ENCODE measurements at places on chromosomes 7 and 10. TPM values are rescaled to one million over a fixed set of nuclear protein-coding genes. Genes with fewer than 3 reads are reported as not detected.

- peaks cover 9% of the 10 kb centered on the region for H3K27me3 ChIP-seq
- no peak for DNase-seq
- H3K4me1 ChIP-seq = no peaks in the 10 kb centered on the region
- no peak overlapping the region for H3K4me3 ChIP-seq
- no peak overlapping the region for H3K27ac ChIP-seq
These were observed 112.7 kb downstream of the CPXM2 start for GRCh38 chr10:123778719-123779517.

- no peak overlapping the region for H3K4me3 ChIP-seq
- DNase-seq = no peak
- no peak overlapping the region for H3K27ac ChIP-seq
- H3K27me3 ChIP-seq = no peaks in the 10 kb centered on the region
- no peaks in the 10 kb centered on the region for H3K36me3 ChIP-seq
These were observed 27.7 kb downstream of the PHYH start for GRCh38 chr10:13272164-13272571.

- no peaks in the 10 kb centered on the region for H3K4me1 ChIP-seq
- H3K36me3 ChIP-seq = no peaks in the 10 kb centered on the region
- no peak overlapping the region for H3K4me3 ChIP-seq
- H3K27me3 ChIP-seq = no peaks in the 10 kb centered on the region
- no peak overlapping the region for H3K27ac ChIP-seq
- DNase-seq = no peak
These were observed 68.3 kb downstream of the KIAA1217 start for GRCh38 chr10:24277277-24277676.

GRCh38 chr7:39644170-39644569 is 20.8 kb downstream of the RALA start:
- peaks cover 35% of the 10 kb centered on the region for H3K36me3 ChIP-seq
- H3K27ac ChIP-seq = no peak overlapping the region
- no peak for DNase-seq
- H3K27me3 ChIP-seq = no peaks in the 10 kb centered on the region
- H3K4me1 ChIP-seq = peaks cover 22% of the 10 kb centered on the region

- no peak overlapping the region for H3K4me3 ChIP-seq
- no peaks in the 10 kb centered on the region for H3K27me3 ChIP-seq
- DNase-seq = no peak
- H3K27ac ChIP-seq = no peak overlapping the region
- peaks cover 47% of the 10 kb centered on the region for H3K36me3 ChIP-seq
These were observed 32.0 kb downstream of the SND1 start for GRCh38 chr7:127683776-127684681.

GRCh38 chr7:92034116-92034515 is 93.5 kb downstream of the AKAP9 start:
- DNase-seq = no peak
- no peaks in the 10 kb centered on the region for H3K4me1 ChIP-seq
- no peaks in the 10 kb centered on the region for H3K27me3 ChIP-seq
- H3K4me3 ChIP-seq = no peak overlapping the region

ARHGEF5 gene
- 13.1 TPM for total RNA-seq

DNA sequence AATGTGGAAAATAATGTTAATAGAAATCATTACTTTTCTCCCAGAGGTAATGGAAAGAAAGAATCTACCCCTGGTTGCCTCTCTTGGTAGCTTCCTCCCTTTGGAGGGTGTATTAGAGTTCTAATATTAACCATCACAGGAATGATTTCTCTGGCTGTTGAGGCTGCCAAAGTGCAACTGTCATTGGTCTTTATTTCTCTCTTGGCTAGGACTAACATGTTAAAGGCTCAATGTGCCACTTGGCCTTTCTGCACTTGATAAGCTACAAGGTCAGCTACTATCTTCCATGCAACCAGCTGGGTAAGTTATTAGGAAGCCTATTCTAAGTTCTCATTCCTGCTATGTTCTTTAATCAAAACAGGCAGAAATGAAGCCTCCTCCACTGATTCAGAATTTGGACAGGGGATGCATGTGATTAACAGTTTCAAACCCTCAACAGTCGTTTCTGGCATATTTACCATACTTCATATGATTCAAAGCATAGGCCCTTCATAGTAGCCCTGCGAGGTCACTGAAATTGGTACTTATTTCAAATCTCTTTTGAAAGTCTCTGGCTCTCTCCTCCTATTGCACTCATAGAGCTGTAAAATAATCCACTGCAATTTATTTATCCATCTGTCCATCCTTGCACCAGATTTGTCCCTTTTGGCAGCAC is 645.0 kb downstream of the SORCS1 start:
- no peaks in the 10 kb centered on the region for H3K4me1 ChIP-seq
- H3K36me3 ChIP-seq = no peaks in the 10 kb centered on the region
- H3K4me3 ChIP-seq = no peak overlapping the region
- DNase-seq = no peak
- H3K27me3 ChIP-seq = no peaks in the 10 kb centered on the region
- H3K27ac ChIP-seq = no peak overlapping the region

GRCh38 chr7:159115601-159116501 is 28.8 kb downstream of the VIPR2 start:
- peaks cover 5% of the 10 kb centered on the region for H3K4me1 ChIP-seq
- H3K36me3 ChIP-seq = no peaks in the 10 kb centered on the region
- H3K27ac ChIP-seq = no peak overlapping the region
- H3K4me3 ChIP-seq = no peak overlapping the region
- peaks cover 18% of the 10 kb centered on the region for H3K27me3 ChIP-seq
- no peak for DNase-seq

- peaks cover 33% of the 10 kb centered on the region for H3K27me3 ChIP-seq
- no peak overlapping the region for H3K27ac ChIP-seq
- no peak overlapping the region for H3K4me3 ChIP-seq
- H3K36me3 ChIP-seq = no peaks in the 10 kb centered on the region
- no peak for DNase-seq
These were observed 242.6 kb upstream of the ZNF32 start for GRCh38 chr10:43891241-43891640.

GRCh38 chr7:133941496-133941895 is 185.6 kb upstream of the LRGUK start:
- no peak overlapping the region for H3K27ac ChIP-seq
- H3K36me3 ChIP-seq = peaks cover 7% of the 10 kb centered on the region
- no peaks in the 10 kb centered on the region for H3K4me1 ChIP-seq
- H3K27me3 ChIP-seq = no peaks in the 10 kb centered on the region
- DNase-seq = no peak

NOD1 gene
- 17.0 TPM for total RNA-seq

DNA sequence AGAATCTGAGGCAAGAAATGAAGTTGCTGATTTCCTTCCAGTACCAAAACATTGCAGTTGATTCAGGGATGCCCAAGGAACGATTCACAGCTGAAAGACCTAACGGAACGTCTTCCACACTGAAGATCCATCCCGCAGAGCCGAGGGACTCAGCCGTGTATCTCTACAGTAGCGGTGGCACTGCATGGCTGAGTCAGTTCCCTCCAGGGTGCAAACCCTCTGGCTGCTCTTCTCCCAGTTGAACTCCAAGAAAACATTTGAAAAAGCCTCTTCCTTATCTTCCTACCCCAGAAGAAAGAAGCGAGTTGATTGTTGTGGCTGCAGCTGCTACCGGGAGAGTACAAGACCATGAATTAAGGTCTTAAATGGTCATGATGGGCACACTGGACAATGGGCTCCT is 147.1 kb upstream of the PRSS1 start:
- no peaks in the 10 kb centered on the region for H3K36me3 ChIP-seq
- no peak for DNase-seq
- H3K4me3 ChIP-seq = no peak overlapping the region
- H3K27ac ChIP-seq = no peak overlapping the region
- peaks cover 8% of the 10 kb centered on the region for H3K27me3 ChIP-seq

DNA sequence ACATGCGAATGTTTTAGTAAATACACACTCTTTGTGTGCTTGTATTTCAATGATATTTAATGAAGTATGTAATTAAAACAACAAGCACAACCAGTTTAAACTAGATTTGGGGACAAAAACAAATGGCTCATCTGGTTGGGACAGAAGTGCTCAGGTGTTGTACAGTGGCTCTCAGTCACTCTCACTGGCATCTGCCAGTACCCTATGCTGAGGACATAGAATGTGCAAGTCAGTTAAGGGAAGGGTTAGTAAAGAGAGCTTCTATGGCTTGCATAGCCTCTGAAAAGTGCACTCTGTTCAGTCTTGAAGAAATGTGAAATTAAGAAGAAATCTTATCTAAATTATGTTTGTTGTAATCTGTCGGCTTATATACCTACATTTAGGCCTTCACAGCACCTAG is 183.0 kb downstream of the LRRC4 start:
- H3K4me1 ChIP-seq = peaks cover 20% of the 10 kb centered on the region
- H3K36me3 ChIP-seq = peaks cover 37% of the 10 kb centered on the region
- H3K4me3 ChIP-seq = no peak overlapping the region
- no peak overlapping the region for H3K27ac ChIP-seq

AGR2 gene
- not detected for total RNA-seq

DNA sequence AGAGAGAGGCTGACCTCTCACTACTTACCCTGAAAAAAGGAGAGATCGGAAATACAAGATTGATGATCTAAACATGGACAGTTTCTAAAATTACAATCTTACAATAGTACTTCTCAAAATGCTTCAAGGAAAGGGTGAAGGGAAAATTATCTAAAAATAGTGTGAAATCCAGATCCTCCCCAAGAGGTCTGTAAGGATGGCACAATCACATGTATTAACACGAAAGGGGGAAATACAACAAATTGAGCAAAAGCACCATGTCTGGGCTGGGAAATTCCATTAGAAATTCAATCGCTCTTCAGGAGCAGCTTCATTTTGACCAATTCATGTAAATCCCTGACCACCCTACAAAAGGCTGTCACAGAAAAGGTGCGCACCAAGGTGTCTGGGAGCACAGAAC is 67.0 kb downstream of the PKD1L1 start:
- DNase-seq = no peak
- no peak overlapping the region for H3K4me3 ChIP-seq
- no peaks in the 10 kb centered on the region for H3K27me3 ChIP-seq
- H3K27ac ChIP-seq = no peak overlapping the region

GRCh38 chr7:107045195-107045960 is 873 bp downstream of the PRKAR2B start:
- H3K36me3 ChIP-seq = no peaks in the 10 kb centered on the region
- peaks cover 17% of the 10 kb centered on the region for H3K4me1 ChIP-seq
- no peak overlapping the region for H3K27ac ChIP-seq
- H3K4me3 ChIP-seq = peak overlapping the region; percentile 83
- peaks cover 47% of the 10 kb centered on the region for H3K27me3 ChIP-seq

DNA sequence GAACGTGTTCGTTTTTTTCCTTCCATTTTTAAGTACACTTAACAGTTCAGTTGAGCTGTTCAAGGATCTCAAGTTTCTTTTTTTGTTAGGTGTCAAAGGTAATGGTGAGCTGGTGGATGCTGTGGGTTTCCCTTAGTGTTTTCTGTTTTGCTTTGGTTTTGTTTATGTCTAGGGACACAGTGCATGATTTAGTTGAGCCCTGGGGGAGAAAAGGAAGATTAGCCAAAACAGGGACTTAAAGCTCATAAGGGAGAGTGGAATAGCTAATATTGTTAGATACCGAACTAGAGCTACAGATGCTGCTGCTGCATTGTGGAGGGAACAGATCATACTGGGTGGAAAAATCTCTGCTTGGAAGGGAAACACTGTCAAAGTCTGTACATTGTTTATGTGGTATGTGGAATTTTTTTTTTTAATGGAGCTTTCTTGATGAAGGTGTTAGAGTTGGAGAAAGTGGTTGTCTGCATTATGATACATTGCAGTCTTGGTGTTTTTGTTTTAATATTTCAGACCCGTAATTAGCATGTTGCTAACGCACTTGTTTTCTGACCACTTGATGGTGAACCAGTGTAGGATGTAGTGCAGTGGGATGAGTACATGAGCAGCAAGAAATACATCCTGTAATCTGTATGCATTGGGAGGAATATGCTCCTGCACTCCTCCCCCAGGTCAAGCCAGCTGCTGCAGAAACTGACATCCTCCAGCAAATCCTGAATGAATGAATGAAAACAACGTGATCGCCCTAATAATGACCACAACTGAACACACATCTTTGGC is 2.1 kb downstream of the GLCCI1 start:
- peak; percentile 25 for DNase-seq
- H3K36me3 ChIP-seq = no peaks in the 10 kb centered on the region
- no peaks in the 10 kb centered on the region for H3K27me3 ChIP-seq
- H3K4me3 ChIP-seq = no peak overlapping the region

GRCh38 chr10:22043327-22043633 is 39.8 kb upstream of the DNAJC1 start:
- H3K27me3 ChIP-seq = peaks cover 19% of the 10 kb centered on the region
- DNase-seq = no peak
- H3K36me3 ChIP-seq = no peaks in the 10 kb centered on the region
- H3K4me1 ChIP-seq = no peaks in the 10 kb centered on the region

DNA sequence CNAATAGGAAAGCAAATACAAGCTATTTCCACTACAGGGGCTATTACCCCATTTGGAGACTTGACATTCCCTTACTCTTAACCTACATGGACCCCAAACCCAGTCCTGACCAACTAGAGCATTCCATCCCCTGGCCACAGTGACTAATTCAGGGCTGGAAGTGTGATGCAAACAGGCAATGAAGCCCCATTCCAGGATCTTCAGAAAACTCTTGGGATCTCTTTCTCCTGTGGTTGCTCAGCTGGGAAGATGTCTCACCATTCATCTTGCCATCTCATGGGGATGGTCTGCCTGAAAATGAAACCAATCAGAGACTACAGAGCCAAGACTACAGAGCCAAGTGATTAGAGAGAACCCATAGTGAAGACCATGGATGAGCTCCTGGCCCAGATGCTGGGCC is 206.2 kb downstream of the ZNF365 start:
- DNase-seq = no peak
- no peak overlapping the region for H3K27ac ChIP-seq
- H3K36me3 ChIP-seq = no peaks in the 10 kb centered on the region
- peaks cover 19% of the 10 kb centered on the region for H3K27me3 ChIP-seq
- H3K4me1 ChIP-seq = no peaks in the 10 kb centered on the region

AVPI1 gene
- total RNA-seq = 0.94 TPM

DNA sequence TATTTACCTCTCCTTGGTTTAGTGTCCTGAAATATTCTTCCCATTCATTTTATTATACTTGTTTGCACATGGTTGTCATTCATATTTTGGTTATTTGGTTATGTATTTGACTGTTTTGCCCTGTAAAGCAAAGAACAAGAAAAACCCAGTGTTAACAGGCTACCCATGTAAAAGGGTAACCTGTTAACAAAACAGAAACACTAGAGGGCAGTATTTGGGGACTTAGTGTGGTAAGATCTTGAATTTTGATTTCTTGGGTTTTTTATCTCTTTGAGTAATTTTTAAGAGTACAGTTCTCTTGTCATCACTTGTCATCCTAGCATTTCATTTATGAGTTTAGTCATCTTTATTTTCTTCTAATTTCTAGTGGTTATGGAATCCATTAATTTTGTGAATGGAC is 51.3 kb downstream of the POLL start:
- H3K4me3 ChIP-seq = no peak overlapping the region
- H3K27me3 ChIP-seq = no peaks in the 10 kb centered on the region
- peaks cover 3% of the 10 kb centered on the region for H3K4me1 ChIP-seq
- no peak overlapping the region for H3K27ac ChIP-seq
- DNase-seq = no peak
- H3K36me3 ChIP-seq = peaks cover 3% of the 10 kb centered on the region

DNA sequence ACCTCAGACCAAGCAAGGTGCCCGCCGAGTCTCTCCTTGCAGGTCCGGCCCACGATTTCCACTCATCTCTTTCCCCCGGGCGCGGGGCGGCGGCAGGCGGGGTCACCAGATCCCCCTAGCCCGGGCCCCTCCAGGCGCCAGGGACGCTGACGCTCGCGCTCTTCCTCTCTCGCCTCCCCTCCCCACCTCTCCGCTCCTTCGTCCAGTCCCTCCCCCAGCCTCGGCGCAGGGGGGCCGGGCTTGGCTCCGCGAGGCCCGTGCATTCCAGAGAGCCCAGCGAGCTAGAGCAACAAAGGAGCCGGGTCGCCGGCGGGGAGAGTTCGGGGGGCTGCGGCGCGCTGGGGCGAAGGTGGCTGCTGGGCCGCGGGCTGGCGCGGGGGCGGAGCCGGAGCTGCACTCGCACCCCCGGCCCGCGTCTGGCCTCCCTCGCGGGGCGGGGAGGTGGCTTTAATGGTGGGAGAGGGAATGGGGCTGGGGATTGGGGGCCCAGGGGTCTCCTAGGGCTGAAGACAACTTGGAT is at the start of gene SMO:
Gene SMO (plus strand): TSS at position 262 of the 520 bp plus-strand sequence. CDS start 519 bp downstream, outside the sequence.
- peaks cover 55% of the 10 kb centered on the region for H3K27me3 ChIP-seq
- H3K4me1 ChIP-seq = peaks cover 4% of the 10 kb centered on the region
- no peak for DNase-seq
